ENCODE measurements at places on chromosomes 13 and 19.

DNA sequence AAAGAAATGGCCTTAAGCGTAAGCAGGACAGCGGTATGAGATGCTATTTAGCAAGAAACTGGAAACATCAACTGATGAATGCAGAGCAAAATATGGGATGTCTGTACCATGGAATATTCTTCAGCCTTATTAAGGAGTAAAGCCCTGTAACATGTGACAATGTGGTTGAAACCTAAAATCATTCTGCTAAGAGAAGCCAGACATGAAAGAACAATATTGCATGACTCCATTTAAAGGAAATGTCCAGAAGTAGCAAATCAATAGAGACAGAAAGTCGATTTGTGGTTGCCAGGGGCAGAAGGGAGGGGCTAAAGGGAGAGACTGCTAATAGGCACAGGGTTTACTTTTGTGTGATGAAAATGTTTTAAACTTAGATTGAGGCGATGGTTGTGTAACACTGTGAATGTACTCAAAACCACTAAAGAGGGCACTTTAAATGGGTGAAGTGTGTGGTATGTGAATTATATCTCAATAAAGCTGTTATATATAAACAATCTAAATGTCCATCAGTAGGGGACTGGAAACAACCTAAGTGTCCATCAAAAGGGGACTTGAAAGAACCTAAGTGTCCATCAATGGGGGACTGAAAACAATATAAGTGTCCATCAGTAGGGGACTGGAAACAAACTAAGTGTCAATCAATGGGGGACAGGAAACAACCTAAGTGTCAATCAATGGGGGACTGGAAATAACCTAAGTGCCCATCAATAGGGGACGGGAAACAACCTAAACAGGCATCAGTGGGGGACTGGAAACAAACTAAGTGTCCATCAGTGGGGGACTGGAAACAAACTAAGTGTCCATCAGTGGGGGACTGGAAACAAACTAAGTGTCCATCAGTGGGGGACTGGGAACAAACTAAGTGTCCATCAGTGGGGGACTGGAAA is 45.4 kb downstream of the CCL25 start:
- no peaks in the 10 kb centered on the region for H3K4me1 ChIP-seq
- H3K27me3 ChIP-seq = no peaks in the 10 kb centered on the region
- DNase-seq = no peak

- no peaks in the 10 kb centered on the region for H3K27me3 ChIP-seq
- H3K27ac ChIP-seq = no peak overlapping the region
Measured at GRCh38 chr19:36963280-36963679, 47.1 kb downstream of the ZNF568 start.

DNA sequence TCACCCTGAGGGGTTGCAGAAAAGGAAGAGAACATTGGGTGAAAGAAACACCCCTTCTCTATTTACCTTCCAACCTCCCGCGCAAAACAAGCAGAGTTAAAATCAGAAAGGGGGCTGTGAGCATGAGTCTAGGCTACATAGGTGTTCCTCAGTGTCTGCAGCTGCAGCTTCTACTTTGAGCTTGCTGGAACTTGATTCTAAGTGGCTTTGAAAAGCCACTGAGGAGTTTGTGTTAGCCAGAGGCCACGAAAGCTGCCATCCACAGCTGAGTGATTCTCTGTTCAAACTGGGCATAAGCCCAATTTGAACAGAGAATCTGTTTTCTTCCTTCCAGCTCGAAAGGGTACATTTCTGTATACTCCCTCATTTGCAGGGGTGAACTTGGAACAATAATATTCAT is 343.9 kb downstream of the PCDH9 start:
- H3K4me3 ChIP-seq = no peak overlapping the region
- H3K4me1 ChIP-seq = no peaks in the 10 kb centered on the region
- no peak overlapping the region for H3K27ac ChIP-seq
- H3K27me3 ChIP-seq = no peaks in the 10 kb centered on the region
- no peak for DNase-seq

GRCh38 chr19:40241809-40242384 is 15.4 kb upstream of the CCNP start:
- no peaks in the 10 kb centered on the region for H3K36me3 ChIP-seq
- DNase-seq = peak; percentile 77
- H3K27me3 ChIP-seq = no peaks in the 10 kb centered on the region
- no peak overlapping the region for H3K4me3 ChIP-seq
- peaks cover 31% of the 10 kb centered on the region for H3K4me1 ChIP-seq

- H3K4me3 ChIP-seq = no peak overlapping the region
- H3K4me1 ChIP-seq = peaks cover 48% of the 10 kb centered on the region
- DNase-seq = no peak
- H3K27ac ChIP-seq = peak overlapping the region; percentile 4
- no peaks in the 10 kb centered on the region for H3K27me3 ChIP-seq
Measured at GRCh38 chr13:111210544-111211469, 95.7 kb downstream of the ARHGEF7 start.

DNA sequence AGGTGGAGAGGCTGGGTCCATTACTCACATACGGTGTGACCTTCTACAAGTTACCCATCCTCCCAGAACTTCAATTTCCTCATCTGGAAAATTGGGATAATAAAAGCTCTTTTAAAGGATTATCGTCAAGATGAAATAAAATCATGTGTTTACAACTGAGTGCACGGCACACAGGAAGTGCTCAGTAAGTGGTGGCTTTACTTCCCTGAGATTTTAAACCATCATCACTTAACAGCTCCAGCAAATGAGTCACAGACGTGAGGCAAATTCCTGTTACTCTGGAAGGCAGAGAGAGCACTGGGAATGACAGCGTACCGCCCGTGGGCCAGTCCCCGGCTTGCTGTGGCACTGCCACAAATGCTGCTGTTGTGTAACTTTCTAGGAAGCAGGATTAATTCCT is 64.1 kb downstream of the MRPL57 start:
- no peaks in the 10 kb centered on the region for H3K27me3 ChIP-seq
- no peaks in the 10 kb centered on the region for H3K36me3 ChIP-seq
- DNase-seq = no peak
- no peak overlapping the region for H3K4me3 ChIP-seq
- H3K4me1 ChIP-seq = no peaks in the 10 kb centered on the region
- no peak overlapping the region for H3K27ac ChIP-seq

DNA sequence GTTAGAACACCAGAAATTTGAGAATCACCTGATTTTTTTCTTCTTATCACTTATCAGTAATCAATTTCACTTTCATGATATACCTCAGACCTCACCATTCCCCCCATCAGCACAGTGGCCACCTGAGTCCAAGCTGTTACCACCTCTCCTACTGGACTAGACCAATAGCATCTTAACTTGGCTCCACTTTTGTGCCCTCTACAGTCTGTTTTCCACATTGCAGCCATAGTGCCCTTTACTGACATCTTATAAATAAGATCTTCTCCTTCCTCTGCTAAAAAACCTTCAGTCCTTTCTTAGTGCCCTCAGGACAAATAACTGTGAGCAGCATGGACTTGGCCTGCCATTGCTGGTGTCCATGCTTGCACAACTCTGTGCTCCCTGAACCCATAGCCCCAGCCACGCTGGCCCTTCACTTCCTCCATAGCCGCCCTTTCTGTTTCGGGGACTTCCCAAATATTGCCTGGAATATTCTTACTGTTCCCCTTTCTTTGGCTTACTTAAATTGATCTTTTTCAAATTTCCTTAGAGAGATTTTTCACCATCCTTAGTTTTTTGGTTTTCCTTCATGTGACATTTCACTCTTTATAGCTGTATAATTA is 380.8 kb downstream of the LMO7 start:
- no peaks in the 10 kb centered on the region for H3K27me3 ChIP-seq
- no peaks in the 10 kb centered on the region for H3K4me1 ChIP-seq
- H3K36me3 ChIP-seq = no peaks in the 10 kb centered on the region
- no peak overlapping the region for H3K27ac ChIP-seq

DNA sequence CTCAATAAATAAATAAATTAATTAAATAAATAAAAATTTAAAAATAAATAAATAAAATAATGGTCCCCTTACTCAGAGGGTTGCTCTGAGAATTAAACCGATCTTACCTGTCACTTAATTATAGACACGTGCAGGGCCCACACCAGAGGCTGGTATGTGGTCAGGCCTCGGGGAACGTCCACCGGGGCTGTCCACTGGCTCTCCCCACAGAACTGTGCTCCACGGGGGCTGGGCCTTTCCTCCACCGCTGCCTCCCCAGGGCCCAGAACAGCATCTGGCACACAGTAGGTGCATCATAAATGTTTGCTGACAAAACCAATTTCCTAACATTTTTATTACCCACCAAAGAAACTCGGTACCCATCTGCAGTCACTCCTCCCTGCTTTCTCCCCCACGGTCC is 69.2 kb downstream of the CEBPG start:
- no peaks in the 10 kb centered on the region for H3K36me3 ChIP-seq
- no peak overlapping the region for H3K27ac ChIP-seq
- H3K4me3 ChIP-seq = no peak overlapping the region

- peaks cover 36% of the 10 kb centered on the region for H3K4me1 ChIP-seq
- DNase-seq = no peak
- H3K4me3 ChIP-seq = peak overlapping the region; percentile 83
- H3K27ac ChIP-seq = peak overlapping the region; percentile 71
- H3K36me3 ChIP-seq = no peaks in the 10 kb centered on the region
- H3K27me3 ChIP-seq = no peaks in the 10 kb centered on the region
Measured at GRCh38 chr19:10872546-10873107, 1.3 kb downstream of the CARM1 start.

DNA sequence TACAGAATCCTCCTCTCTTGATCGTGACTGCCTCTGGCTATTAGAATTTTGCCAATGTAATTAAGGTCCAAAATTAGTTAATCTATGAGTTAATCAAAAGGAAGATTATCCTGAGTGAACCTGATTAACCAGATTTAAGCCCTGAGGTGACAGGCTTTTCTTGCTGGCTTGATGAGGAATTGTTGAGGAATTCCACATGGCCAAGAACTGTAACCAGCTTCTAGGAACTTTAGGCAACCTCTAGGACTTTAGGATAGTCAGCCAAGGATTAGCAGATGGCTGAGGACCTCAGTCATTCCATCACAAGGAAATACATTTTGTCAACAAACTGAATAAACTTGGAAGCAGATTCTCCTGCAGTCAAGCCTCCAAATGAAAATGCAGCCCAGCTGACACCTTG is 84.8 kb downstream of the STOML3 start:
- DNase-seq = no peak
- no peaks in the 10 kb centered on the region for H3K27me3 ChIP-seq
- H3K4me3 ChIP-seq = no peak overlapping the region
- no peak overlapping the region for H3K27ac ChIP-seq

DNA sequence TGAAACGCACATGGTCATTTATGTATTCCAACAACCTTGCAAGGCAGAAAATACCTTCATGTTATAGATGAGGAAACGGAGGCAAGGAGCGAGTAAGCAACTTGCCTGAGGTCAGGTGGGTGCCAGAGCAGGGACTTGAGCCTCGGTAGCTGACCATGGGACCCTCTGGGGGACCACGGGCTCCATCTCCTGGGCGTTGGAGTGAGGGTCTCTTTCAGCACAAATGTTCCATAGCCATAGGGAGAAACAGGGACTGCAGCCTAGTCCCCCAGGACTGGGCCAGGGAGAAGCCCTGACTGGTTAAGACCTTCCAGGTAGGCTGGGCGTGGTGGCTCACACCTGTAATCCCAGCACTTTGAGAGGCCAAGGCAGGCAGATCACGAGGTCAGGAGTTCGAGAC is 38.4 kb upstream of the ADGRE5 start:
- DNase-seq = no peak
- H3K4me3 ChIP-seq = no peak overlapping the region
- H3K27me3 ChIP-seq = no peaks in the 10 kb centered on the region

DNA sequence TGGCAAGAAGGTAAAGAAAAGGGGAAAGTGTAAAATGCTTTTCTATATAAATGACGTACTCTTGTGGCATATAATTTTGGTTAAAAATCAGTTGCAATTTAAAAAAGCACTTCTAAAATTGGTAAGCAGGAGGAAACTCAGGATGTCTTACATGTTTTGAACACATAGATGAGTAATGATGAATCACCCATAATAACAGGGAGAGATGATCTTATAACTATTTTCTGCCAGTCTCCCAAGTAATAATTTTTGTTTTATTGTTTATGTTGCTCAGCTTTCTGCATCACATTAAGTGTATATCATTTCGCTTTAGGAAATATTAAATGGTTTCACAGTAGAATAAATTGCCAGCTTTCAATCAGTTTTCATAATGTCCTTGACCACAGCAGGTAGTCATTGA is 1430.7 kb upstream of the PCDH20 start:
- no peak overlapping the region for H3K4me3 ChIP-seq
- DNase-seq = no peak

- no peaks in the 10 kb centered on the region for H3K36me3 ChIP-seq
- DNase-seq = peak; percentile 48
- no peaks in the 10 kb centered on the region for H3K27me3 ChIP-seq
- H3K27ac ChIP-seq = no peak overlapping the region
Measured at GRCh38 chr19:18349524-18350128, 9.2 kb downstream of the PGPEP1 start.

- peak overlapping the region; percentile 12 for H3K27ac ChIP-seq
- H3K27me3 ChIP-seq = no peaks in the 10 kb centered on the region
- no peak for DNase-seq
- H3K36me3 ChIP-seq = no peaks in the 10 kb centered on the region
Measured at GRCh38 chr13:39587939-39588338, 15.1 kb downstream of the LHFPL6 start.

GRCh38 chr13:39035204-39035603 is 2.7 kb downstream of the PROSER1 start:
- no peak overlapping the region for H3K27ac ChIP-seq
- H3K27me3 ChIP-seq = no peaks in the 10 kb centered on the region
- peaks cover 15% of the 10 kb centered on the region for H3K36me3 ChIP-seq
- no peak overlapping the region for H3K4me3 ChIP-seq

GRCh38 chr13:49683489-49683888 is 7.8 kb downstream of the EBPL start:
- no peaks in the 10 kb centered on the region for H3K36me3 ChIP-seq
- no peak overlapping the region for H3K4me3 ChIP-seq
- H3K27ac ChIP-seq = no peak overlapping the region
- H3K4me1 ChIP-seq = no peaks in the 10 kb centered on the region
- H3K27me3 ChIP-seq = no peaks in the 10 kb centered on the region
- DNase-seq = no peak

DNA sequence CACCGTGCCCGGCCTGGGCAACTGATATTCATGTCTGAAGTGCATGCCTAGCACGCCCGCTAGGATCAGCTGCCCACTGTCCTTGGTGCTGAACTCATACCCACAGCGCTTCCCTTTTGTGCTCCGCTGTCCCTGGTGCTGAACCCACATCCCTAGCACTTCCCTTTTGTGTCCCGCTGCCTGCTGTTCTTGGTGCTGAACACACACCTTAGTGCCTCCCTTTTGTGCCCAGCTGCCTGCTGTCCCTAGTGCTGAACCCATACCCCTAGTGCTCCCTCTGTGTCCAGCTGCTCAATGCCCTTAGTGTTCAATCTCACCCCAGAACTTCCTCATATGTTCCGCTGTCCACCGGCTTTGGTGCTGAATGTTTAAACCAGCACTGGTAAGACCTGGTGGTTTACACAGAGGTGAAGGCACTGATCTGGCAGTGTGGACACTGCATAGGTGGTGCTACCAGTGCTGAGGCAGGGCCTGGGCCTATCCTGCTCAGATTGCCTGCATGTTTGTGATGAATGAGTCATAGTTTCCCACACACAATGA is 26.3 kb upstream of the SIGLEC11 start:
- H3K4me3 ChIP-seq = no peak overlapping the region
- peaks cover 4% of the 10 kb centered on the region for H3K36me3 ChIP-seq
- no peaks in the 10 kb centered on the region for H3K4me1 ChIP-seq
- H3K27ac ChIP-seq = no peak overlapping the region
- H3K27me3 ChIP-seq = no peaks in the 10 kb centered on the region

GRCh38 chr19:17234911-17235299 is 8.9 kb downstream of the OCEL1 start:
- peak overlapping the region; percentile 58 for H3K4me3 ChIP-seq
- H3K36me3 ChIP-seq = peaks cover 49% of the 10 kb centered on the region
- no peak for DNase-seq
- H3K4me1 ChIP-seq = peaks cover 12% of the 10 kb centered on the region

Data from heart left ventricle (tissue), 16 donors.